CD4-positive, alpha-beta memory T cell (primary cell): ENCODE measurements at places on chromosomes 3 and 15. TPM values are rescaled to one million over a fixed set of nuclear protein-coding genes. Genes with fewer than 3 reads are reported as not detected.

DNA sequence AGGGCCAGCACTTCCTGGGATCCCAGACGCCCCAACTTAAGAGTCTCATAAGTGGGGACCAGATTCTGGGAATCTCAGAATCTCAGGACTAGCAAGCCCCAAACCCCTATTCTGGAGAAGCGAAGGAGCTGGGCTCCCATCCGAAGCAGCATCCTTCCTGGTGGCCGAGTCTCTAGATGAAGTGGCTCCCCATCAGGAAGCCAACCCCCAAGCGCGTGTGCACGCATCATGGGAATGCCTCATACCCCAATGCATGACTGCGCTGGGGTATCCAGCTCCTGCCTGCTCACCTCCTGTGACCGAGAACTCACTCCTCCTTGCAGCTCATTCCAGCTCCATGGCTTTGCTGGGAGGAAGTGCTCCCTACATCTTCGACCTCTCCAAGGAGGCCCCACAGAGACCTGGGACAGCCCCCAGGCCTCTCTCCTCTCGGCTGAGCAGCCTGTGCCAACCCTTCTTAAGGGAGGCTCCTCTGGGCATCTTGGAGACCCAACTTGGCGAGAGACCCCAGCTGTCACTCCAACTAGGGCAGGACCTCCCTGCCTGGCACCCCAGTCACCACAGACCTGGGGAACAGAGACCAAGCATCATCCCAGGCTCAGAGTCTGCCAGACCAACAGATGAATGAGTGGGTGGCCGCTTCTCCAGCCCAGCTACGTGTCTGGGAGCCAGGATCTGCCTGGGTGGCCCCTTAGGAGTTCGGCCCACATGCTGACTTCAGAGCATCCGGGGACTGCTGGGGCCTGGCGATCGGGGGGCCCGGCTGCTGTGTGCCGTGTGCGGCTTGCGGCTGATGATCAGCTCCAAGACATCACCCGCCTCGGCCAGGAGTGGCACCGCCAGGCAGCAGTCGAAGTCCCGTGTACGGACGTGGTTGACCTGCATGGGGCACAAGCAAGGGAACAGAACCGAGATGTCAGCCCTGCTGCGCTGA, 46.9 kb downstream of the GRIP2 start:
- no peak overlapping the region for H3K27ac ChIP-seq
- H3K36me3 ChIP-seq, result peaks cover 3% of the 10 kb centered on the region
- DNase-seq, result no peak
- H3K4me3 ChIP-seq, result no peak overlapping the region
- H3K27me3 ChIP-seq, result no peaks in the 10 kb centered on the region

GRCh38 chr3:195183071-195183776, 87.7 kb downstream of the XXYLT1 start:
- DNase-seq, result no peak
- peak overlapping the region; percentile 8 for H3K4me3 ChIP-seq
- H3K27ac ChIP-seq, result no peak overlapping the region
- H3K4me1 ChIP-seq, result peaks cover 56% of the 10 kb centered on the region
- H3K27me3 ChIP-seq, result no peaks in the 10 kb centered on the region
- H3K36me3 ChIP-seq, result no peaks in the 10 kb centered on the region

DNA sequence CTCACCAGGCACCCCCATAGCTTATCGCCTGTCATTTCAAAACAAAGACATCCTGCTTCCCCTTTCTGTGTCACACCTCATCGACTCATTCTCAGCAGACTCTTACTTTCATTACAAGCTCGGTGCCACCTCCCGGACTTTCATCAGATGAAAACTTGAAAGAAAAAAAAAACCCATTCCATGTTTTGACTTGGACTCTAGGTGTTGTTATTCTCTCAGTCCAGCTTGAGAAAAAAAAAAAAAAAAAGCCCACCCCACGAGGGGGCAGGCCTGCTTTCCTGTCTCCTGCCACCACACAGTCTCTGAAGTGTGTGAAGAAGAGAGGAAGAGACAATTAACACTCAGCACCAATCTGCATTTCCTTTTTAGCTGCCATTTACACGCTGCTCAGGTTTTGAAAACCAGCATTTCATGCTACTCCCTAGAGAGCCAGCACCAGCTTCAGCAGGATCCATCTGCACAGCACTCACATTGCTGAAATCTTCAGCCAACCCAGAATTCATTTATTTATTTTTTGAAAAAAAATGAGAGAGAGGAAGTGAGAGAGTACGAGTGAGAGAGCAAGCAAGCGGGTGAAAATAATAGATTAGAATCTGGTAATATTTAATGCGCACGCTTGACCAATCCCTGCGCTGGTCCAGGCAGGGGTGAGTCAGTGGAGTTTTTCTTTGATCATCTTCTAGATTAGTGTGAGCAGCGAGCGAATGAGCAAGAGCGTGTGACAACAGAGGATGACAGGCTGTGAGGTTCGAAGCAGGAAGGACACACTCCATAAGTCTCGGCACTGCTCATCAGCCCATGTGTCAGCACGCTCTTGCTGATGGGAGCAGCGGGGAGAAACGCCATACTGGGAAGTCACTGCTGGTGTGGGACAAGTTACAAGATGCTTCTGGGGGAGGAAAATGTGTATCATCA, 23.5 kb downstream of the ZNF80 start:
- H3K4me1 ChIP-seq, result peaks cover 71% of the 10 kb centered on the region
- H3K27me3 ChIP-seq, result no peaks in the 10 kb centered on the region
- peak overlapping the region; percentile 26 for H3K4me3 ChIP-seq
- peak overlapping the region; percentile 86 for H3K27ac ChIP-seq

DNA sequence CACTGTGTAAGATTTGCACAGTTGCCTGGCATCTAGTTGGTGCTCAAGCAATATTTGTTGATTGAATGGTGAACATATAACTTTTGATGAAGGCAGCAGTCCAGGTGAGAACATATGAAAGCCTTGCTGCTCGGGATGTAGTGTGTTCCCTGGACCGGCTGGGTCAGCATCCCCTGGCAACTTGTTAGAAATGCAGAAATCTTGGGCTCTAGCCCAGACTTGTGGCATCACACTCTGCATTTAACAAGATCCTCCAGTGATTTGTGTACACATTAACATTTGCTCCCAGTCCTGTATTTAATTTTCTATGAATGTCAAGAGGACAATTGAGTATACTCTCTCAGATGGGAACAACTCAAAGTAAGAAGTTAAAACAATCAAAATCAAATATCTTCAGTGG, 69.0 kb upstream of the SAMMSON start:
- no peaks in the 10 kb centered on the region for H3K27me3 ChIP-seq
- no peaks in the 10 kb centered on the region for H3K4me1 ChIP-seq
- no peak overlapping the region for H3K4me3 ChIP-seq
- no peak overlapping the region for H3K27ac ChIP-seq

GOLGA8J gene
- total RNA-seq, result not detected

DNA sequence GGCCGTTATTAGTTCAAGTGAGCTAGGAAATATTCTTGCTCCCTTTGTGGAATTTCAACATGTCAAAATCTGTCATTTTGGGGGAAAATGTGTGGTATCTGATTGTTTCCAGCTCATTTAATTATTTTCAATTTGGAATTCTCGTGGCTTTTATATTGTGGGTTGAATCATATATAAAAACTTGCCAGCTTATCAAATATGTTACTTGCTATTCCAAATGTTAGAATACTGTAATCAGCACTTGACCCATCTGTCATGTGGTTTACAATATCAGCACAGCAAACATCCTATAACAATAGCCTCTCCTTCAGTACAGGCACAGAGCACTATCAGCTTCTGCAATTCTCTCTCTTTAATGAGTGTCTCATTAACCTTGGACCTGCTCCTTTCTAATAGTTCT, 130.2 kb upstream of the FEZF2 start:
- H3K4me1 ChIP-seq, result no peaks in the 10 kb centered on the region
- no peak overlapping the region for H3K27ac ChIP-seq
- H3K36me3 ChIP-seq, result no peaks in the 10 kb centered on the region

SKOR1 gene
- 0.38 TPM for total RNA-seq
